ENCODE measurements at places on chromosomes 5 and 9. TPM values are rescaled to one million over a fixed set of nuclear protein-coding genes. Genes with fewer than 3 reads are reported as not detected.

GRCh38 chr9:29416204-29416603 is 1842.9 kb upstream of the C9orf72 start:
- no peak for DNase-seq

DNA sequence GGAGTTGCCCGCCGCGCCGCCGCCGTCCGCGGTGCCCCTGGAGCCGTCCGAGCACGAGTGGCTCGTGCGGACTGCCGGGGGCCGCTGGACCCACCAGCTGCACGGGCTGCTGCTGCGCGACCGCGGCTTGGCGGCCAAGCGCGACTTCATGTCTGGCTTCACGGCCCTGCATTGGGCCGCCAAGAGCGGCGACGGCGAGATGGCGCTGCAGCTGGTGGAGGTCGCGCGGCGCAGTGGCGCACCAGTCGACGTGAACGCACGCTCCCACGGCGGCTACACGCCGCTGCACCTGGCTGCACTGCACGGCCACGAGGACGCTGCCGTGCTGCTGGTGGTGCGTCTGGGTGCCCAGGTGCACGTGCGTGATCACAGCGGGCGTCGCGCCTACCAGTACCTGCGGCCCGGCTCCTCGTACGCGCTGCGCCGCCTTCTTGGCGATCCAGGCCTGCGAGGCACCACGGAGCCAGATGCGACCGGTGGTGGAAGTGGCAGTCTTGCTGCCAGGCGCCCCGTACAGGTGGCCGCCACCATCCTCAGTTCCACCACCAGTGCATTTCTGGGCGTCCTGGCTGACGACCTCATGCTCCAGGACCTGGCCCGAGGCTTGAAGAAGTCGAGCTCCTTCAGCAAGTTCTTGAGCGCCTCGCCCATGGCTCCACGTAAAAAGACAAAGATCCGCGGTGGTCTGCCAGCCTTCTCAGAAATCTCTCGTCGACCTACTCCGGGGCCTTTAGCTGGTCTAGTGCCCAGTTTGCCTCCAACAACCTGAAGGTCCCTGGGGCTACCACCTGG is 1.6 kb downstream of the SOWAHA start:
- no peak for DNase-seq

DNA sequence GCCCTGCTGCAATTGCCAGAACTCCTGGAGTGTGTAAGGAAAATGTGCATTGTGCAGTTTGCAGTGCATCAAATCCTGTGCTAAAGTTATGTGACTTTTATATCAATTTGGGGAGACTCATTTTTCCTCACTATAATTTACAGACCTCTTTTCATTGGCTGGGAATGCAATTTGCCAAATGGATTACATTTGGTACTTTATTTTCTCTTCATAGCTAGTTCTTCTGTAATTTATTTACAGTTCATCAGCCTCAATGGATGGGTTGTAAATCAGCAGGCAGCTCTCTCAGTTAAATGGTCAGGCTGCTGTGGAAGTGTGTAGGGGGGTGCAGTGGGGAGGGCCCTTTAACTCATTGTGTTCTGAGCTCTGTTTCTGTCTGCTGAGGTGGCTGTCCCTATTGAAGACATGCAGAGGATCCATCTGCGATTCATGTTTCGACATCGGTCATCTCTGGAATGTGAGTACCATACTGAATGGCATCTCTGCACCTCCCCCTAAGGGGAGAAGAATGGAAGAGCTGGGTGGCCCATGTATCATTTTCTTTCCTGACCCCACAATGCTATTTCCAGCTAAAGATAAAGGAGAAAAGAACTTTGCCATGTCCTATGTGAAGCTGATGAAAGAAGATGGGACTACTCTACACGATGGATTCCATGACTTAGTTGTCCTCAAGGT is 74.6 kb downstream of the DOCK2 start:
- DNase-seq = no peak

DNA sequence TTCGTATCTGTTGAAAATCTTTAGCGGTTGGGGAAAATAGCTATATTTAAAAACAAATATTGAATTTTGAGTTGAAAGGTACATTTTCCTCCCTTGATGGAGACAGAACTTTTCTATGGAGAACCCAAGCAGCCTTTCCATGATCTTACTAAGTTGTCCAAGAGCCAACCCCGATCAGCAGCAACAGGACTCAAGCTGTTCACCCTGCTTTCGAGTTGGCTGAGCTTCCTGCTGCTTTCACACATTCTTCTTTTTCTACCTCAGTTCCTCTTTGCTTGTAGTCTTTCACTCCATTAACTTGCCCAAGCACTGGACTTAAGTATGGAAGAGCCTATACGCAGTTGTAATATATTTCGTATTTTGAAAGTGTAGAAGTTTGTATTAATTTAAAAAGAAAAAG is 59.4 kb downstream of the IL6ST start:
- no peak for DNase-seq

DNA sequence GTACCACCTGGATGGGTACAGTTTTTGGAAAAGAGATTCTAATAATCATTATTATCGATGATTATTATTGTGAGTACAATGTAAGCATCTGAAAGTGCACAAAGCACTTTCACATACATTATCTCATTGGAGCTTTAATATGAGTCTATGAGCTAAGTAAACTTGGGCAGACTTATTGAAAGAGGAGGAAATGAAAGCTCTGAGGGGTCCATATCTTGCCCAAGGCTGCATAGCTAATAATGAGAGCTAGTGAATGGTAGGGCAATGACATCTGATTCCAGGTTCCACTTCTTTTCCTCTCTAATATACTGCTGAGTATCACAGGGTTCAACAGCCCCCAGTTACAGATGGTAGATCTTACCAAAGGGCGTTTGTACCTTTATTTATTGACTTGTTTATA is 26.1 kb downstream of the TIMD4 start:
- DNase-seq = no peak

DNA sequence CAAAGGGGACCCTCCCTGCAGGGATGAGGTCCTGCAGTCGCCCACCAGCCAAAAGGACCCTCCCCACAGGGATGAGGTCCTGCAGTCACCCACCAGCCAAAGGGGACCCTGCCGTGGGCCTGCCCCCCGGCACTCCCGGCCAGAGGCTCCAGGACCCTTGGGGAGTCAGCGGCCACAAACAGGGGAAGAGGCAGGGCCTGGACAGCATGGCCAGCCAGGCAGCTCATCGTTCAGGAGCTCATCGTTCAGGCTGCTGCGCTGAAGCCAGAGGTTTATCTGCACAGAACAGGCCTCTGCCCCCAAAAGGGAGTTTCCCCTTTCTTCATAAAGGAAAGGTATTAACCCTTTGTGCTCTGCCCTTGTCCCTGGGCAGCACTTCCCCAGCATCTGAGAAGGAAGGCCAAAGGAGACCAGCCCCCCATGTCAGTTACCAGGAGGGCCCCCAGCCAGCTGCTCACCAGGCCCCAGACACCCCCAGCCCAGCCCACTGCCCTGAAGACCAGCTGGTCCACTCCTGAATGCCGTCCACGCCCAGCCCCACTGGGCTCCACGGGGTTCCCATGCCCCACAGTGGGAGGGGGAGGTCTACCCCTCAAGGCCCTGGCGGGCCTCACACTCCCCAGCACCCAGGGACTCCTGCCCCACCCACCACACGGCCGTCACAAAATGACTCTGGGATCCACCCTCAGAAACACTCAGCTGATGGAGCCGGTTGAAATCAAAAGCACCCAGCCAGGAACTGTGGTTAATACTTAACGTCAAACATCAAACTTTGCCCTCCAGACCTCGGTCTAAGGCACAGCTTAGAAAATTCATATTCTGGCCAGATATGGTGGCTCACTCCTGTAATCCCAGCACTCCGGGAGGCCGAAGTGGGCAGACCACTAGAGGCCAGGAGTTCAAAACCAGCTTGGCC is 6.3 kb downstream of the SLC12A7 start:
- DNase-seq = no peak

Gene NDUFS4
- polyA plus RNA-seq = 96.9 TPM

Gene OGN
- 136 TPM for polyA plus RNA-seq

Gene SPAG8
- 8.7 TPM for polyA plus RNA-seq
